Thymus (tissue), 14 donors: ENCODE measurements at places on chromosomes 1 and 21. TPM values are rescaled to one million over a fixed set of nuclear protein-coding genes. Genes with fewer than 3 reads are reported as not detected.

GRCh38 chr1:218664385-218665170, 319.4 kb downstream of the TGFB2 start:
- no peak for DNase-seq

DNA sequence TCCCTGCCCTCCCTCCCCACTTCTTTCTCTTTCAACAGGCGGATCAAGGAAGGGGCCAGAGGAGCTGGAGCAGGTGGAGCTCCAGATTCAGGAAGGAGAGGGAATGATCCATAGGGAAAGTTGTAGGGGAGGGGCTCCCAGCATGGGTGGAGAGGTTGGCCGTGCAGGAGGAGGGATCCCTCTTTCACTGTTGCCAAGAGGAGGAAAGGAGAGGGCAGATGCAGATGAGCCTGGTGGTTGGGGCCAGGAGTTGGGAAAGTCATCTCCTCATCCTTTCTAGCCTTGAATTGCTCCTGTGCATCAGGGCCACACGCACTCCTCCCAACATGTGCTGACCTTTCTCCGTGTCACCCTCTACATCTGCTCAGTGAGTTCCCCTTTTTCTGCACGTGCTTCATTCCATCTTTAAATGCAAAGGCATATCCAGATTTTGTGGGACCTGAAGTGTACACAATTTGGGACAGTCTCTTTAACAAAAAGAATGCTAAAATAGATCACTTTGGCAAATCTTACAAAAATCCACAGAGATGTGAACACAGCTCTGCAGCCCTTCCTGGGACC, 32.4 kb downstream of the ZBTB18 start:
- DNase-seq = no peak

- no peak for DNase-seq
Measured at GRCh38 chr1:203508463-203509073, 14.6 kb downstream of the OPTC start.

DNA sequence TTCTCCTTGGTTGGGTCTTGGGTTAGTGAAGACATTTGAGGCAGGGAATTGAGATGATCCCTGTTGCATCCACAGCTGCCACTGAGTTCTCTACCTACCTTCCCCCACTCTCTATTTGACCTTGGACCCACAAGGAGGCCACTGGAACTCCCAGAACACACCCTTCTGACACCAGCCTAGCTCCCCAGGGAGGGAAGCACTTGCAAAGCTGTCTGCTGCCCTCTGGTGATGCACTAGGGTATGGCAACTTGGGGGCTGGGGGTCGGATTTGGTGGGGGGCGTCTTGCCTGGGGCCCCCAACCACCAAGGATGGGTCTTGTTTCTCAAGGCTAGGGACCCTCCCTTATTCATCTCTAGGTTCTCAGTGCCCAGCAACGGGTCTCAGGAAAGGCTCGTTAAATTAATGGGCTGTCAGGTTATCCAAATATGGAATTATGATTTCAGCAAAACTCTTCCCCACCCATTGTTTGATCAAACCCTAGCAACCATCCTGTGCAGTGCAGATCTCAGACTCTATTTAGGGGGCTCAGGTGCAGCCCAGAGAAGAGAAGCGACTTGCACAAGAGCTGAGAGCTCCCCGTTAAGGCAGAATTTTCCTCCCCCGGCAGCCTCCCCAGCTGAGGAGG, 177.8 kb upstream of the KLHDC7A start:
- no peak for DNase-seq

DNA sequence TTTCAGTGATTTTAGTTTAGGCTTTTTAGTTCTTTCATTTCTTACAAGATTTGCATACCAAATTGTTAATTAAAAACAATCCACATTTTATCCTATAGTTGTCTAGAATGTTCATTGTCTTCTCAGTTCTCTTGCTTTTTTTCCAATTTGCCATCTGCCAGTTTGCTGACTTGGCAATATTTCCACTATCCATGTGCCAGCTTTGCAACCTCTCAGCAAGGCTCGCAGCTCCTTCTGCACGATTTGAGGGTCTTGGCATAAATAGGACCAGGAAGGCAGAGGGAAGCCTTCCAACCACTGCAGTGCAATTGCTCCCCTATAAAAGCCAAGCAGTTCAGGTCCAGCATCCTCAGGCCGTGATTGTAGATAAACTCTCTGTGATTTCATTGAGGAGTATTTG, 306.8 kb upstream of the FMN2 start:
- no peak for DNase-seq

DNA sequence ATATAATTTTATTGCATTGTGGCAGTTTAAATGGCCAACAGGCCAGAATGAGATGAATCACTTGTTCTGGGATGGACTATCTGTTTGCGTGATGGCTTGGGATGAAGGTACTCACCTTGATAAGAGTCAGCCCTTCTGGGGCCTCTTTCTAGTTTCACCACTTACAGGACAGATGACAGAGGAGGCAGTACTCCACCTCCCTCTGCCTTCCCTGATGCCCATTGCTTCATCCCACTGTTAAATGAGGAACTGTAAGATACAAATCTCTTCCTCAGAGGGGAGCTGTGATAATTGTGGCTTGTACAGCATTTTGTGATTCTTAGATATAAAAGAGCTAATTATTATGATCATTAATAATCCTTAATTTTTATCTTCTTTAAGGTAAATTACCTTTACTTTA, 3.7 kb upstream of the TCHH start:
- DNase-seq = no peak

DNA sequence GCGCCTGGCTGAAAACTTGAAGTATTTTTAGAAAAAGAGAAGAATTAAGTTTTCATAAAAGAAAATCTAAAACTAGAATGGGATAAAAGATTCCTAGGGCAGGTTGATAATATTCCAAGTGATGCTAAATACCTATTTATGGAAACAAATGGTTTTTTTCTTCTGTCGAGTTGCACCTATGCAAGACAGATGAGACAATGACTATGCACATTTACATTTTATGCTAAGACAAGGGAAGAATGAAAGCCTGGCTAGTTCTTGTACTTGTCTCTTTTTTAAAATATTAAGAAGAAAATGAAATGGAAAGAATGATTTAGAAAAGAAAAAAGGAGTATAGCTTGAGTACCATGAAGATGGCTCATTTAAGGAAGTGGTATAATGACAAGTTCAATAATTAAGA, 24.4 kb upstream of the USP24 start:
- DNase-seq = no peak

DNA sequence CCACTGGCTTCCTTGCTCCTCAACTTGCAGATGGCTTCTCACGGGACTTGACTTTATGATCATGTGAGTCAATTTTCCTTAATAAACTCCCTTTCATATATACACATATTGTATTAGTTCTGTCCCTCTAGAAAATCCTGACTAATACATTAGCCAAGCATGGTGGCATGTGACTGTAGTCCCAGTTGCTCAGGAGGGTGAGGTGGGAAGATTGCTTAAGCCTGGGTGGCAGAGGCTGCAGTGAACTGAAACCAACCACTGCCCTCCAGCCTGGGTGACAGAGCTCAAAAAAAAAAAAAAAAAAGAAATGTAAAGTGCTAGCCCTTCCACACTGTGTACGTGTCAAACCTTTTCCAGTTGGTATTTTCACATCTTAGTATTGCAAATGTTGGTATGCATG, 857.0 kb downstream of the LTN1 start:
- no peak for DNase-seq

GRCh38 chr1:87497380-87498203, 168.9 kb downstream of the LMO4 start:
- DNase-seq = no peak

GRCh38 chr1:54172614-54173599, 20.1 kb upstream of the CDCP2 start:
- no peak for DNase-seq

- no peak for DNase-seq
Measured at GRCh38 chr1:208584167-208584755, 340.1 kb upstream of the PLXNA2 start.

GRCh38 chr1:113133759-113134158, 60.8 kb downstream of the LRIG2 start:
- no peak for DNase-seq

GRCh38 chr1:197081117-197081753, 14.2 kb upstream of the F13B start:
- DNase-seq = no peak

- no peak for DNase-seq
Measured at GRCh38 chr1:32020339-32020738, 6.7 kb downstream of the KHDRBS1 start.

DNA sequence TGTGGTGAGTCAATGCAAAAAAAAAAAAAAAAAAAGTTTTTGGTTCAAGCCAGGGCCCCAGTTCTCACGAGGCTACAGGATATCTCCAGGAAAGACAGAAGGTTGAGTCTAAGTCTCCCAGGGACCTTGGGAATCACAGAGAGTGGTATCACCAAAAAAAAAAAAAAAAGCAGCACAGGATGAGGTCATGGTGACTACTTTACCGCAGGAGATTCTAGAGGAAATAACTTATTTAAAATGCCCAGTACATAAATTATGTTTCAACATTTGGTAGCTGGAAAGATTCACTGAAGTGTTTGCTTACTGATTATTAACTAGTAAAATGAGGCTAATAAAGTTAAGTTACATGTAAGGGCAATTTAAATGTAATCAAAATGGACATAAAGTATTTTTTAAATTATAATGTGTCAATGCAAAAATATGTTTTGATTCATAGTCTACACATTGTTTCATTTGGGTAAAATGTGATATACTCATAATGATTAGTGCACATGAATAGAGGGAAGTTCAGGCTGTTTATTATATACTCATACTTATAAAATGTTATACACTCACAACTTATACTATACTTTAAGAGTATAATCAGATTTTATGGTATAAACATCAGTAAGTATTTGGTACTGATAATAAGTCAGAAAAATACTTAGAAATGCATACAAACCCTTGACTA, 84.1 kb downstream of the PLPPR5 start:
- no peak for DNase-seq

DNA sequence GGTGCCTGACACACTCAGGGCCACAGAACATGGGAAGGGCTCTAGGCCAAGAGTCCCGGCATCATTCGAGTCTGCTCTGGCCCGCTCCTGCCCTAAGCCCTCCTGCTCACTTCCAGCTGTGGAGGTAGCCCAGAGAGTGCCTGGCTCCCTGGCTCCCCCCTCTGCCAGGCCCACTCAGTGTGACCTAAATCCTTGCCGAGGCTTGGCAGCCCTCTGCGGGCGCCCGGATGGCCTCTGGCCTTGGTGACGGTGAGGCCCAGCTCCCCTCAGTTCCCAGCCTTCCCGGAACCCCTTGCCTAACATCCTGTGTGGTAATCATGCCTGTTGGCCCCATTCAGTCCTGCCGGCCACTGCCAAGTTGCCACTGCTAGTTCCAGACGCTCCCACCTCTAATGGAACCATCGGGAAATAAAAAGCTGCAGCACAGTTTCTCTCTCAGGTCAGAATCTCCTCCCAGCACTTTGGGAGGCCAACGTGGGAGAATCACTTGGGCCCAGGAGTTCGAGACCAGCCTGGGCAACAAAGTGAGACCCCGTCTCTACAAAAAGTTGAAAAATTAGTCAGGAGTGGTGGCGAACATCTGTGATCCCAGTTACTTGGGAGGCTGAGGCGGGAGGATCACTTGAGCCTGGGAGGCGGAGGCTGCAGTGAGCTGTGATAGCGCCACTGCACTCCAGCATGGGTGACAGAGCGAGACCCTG, 1.2 kb upstream of the H6PD start:
- DNase-seq = no peak

DNA sequence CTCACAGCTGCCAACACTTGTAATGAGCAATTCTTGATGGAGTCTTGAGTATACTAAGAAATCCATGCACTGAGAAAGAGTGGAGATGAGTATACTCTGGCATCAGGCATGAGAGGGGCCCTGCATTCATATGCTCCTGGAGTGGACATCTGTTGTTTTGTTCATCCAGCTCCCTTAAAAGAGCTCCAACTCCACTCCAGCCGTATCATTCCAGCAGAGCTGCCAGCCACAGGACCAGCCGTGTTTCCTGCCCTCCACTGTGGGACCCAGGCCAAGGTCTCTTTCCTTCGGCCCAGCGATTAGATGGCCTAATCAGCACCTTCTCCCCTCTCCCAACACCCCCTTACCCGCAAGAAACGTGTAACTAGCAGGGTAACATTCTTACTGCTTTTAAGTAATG, 144.5 kb downstream of the OMA1 start:
- no peak for DNase-seq

DNA sequence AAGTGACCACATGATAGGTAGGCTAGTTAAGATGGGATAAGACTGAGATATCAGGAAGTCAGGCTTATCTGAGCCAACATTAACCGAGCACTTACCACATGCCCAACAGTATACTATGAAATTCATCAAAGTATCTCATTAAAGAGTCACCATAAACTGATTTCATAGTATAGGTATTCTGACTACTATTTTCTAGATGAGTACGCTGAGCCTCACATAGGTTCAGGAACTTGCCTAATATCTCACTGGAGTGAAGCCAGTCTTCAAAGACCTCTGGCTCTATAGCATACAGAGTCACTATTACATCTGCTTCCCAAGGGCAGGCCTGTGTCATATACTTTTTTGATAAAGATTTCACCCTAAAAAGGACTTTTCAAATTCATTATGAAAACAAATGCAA, 115.6 kb upstream of the NGF start:
- no peak for DNase-seq

- no peak for DNase-seq
Measured at GRCh38 chr1:201422436-201423030, 1.0 kb upstream of the TNNI1 start.

- no peak for DNase-seq
Measured at GRCh38 chr1:99652881-99653281, 7.0 kb downstream of the PALMD start.

DNA sequence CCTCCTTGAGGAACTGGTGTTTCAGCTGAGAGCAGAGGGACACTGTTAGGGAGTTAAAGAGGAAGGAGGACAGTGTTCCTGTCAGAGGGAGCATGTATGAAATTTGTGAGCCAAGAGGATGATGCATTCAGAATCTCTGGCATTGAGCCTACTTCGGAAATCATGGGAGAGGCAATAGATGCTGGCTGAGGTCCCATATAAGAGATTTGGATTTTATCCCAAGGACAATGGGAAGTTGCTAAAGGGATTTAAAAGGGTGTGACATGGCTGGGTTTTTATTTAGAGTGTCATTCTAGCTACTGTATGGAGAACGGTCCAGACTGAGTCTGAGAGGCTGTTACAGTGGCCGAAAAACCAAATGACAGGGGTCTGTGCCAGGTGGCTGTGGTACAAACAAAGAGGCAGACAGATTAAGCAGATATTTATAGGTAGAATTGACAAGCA, 403.2 kb upstream of the B3GALT2 start:
- no peak for DNase-seq

- no peak for DNase-seq
Measured at GRCh38 chr1:43645461-43645860, 4.5 kb upstream of the KDM4A start.

DNA sequence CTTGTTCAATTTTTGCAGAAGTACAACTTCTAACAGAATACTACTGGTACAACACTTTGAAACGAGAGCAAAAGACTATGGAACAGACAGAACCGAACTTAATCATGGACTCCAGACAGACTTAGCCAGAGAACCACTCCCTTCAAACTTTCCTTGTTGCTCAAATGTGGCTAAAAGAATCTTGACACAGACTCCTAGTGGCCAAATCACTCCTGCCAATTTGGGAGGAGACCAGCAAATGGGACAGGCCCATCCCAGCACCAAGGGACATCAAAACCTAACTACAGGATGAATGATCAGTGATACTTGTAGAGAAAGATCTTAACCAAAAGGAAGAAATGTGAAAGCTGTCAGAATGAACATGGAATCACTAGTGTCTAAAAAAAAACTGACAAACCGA, 154.0 kb downstream of the MATN1 start:
- DNase-seq = no peak

Gene SVBP
- polyA plus RNA-seq = 65.1 TPM

Gene YY1AP1
- polyA plus RNA-seq = 46.0 TPM

Gene PLEKHM2
- polyA plus RNA-seq = 32.5 TPM

Gene RAB3B
- polyA plus RNA-seq = 0.07 TPM

Gene ITLN2
- polyA plus RNA-seq = 2.1 TPM

Gene HSD3B1
- 0.39 TPM for polyA plus RNA-seq

Gene PROK1
- 0.50 TPM for polyA plus RNA-seq

Gene DCST1
- polyA plus RNA-seq = not detected

Gene RGS8
- polyA plus RNA-seq = 0.11 TPM

Gene ZFP69
- 9.5 TPM for polyA plus RNA-seq
